ENCODE measurements at places on chromosomes 12 and 14.

DNA sequence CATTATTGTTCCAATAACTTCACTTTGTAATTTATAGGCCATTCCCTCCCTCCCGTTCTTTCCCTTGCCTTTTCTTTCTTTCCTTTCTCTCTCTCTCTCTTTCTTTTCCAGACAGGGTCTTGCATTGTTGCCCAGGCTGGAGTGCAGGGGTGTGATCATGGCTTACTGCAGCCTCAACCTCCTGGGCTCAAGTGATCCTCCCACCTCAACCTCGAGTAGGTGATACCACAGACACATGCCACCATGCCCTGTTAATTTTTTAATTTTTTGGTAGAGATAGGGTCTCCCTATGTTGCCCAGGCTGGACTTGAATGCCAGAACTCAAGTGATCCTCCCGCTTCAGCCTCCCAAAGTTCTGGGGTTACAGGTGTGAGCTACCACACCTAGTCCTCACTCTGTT lies 6.8 kb upstream of the POU6F1 start:
- no peak for DNase-seq

DNA sequence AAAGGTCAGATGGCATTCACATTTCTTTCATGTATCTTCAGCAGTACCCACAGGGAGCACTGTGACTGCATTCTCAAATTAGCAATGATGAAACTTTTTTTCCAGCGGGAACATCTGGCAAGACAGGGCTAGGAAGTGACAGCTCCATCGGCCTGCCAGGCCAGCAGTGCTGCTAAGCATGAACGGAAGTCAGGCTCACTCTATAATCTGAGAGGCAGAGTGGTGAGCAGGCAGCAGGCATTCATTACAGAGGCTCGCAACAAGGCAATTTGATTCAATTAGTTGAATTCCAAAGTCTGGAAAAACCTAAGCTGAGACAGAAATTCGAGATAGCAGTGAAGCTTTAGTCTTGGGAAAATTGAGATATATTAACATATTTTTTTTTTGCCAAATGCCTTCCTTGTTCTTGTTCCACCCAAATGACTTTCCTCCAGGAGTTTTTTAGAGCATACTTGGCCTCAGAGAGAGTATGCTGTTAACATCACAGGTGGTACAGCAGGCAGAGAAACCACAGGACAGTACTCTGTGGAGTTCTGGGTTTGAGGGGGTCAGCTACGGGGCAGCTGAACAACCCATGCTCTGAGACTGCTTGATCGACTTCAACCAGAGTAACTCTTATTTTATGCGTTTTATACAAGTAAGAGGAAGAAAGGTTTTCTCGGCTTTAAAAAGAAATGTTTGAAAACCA lies 414.9 kb downstream of the APAF1 start:
- DNase-seq, result no peak

- no peak for DNase-seq
Observed at GRCh38 chr14:81536241-81536771, 2.7 kb upstream of the SEL1L start.

- DNase-seq, result no peak
Observed at GRCh38 chr14:34671716-34672115, 41.8 kb upstream of the SNX6 start.

DNA sequence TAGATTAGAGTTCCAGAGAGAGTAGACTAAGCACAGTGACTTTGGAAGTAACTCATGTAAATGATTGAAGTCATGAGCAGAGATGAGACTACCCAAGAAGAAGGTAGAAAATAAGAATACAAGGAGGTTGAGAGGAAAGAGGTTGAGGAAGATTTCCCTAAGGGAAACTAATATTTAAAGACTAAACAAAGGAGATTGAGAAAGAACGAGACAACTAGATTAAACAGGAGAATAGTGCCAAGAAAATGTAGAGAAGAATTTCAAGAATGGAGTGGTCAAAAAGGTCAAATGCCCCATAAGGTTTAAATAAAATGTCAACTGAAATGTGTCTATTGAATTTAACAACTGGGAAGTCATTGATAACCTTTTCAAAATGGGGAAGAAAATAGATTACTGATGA lies 59.0 kb downstream of the RPS29 start:
- DNase-seq, result no peak

DNA sequence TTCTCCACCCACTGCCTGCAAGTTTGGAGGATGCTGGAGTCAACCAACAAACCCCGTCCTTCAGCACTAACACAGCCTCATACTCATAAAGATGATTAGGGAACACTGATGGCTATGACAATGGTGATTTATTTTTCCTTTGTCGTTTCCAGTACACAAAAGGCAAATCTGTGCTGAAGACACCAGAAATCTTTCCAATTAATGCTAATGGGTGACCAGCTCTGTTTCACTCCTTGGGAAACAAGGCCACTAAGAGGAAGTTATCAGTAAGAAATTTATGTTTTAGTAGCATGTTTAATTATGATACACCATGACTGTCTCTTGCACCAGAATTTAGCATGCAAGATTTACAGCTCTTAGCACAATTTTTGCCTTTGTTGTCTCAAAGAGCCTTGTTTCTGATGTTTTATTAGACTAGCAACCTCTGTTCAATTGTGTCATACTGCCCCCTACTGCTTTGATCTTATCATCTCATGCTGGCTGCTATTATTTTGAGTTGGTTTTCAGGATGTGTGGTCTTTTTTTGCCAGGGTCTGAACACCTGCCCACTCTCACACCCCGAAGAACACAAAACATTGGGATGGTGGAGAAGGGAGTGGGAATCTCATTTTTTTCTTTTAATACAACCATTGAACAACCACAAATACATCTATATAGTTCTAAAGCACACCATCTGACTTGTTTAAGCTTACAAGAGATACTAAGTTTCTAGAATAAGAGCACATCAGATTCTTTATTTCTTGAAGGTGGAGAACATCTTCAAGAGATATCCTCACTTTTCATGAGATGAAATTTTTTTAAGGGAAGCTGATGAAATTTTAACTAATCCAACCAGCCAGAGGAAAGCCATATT lies 160.9 kb downstream of the SPTSSA start:
- no peak for DNase-seq

- no peak for DNase-seq
Observed at GRCh38 chr14:92729634-92730358, 18.6 kb downstream of the LGMN start.

- DNase-seq, result peak; percentile 64
Observed at GRCh38 chr14:104800771-104801519, at the start of gene ZBTB42. ZBTB42 (plus strand) TSS chr14:104801101; CDS start chr14:104801198, 97 bp downstream.

GRCh38 chr12:93502802-93503623 lies 35.7 kb downstream of the MRPL42 start:
- peak; percentile 50 for DNase-seq
